ENCODE measurements at places on chromosomes 13 and 19. TPM values are rescaled to one million over a fixed set of nuclear protein-coding genes. Genes with fewer than 3 reads are reported as not detected.

FAM187B gene
- 0.21 TPM for total RNA-seq

CATSPERD gene
- not detected for total RNA-seq

CGB2 gene
- total RNA-seq: not detected

HSPB6 gene
- total RNA-seq: not detected

ELSPBP1 gene
- total RNA-seq: not detected

SLC1A6 gene
- 0.10 TPM for total RNA-seq

ZNF253 gene
- total RNA-seq: 6.6 TPM

NLRP7 gene
- 0.10 TPM for total RNA-seq

FCER2 gene
- 25.4 TPM for total RNA-seq

PSG6 gene
- total RNA-seq: not detected

PGLYRP1 gene
- not detected for total RNA-seq

BLOC1S3 gene
- 7.3 TPM for total RNA-seq

POMP gene
- 41.2 TPM for total RNA-seq

CEACAM1 gene
- 1.9 TPM for total RNA-seq

ZNF446 gene
- 5.5 TPM for total RNA-seq

PCSK4 gene
- 1.2 TPM for total RNA-seq

ZNF606 gene
- total RNA-seq: 8.2 TPM

MIR17HG gene
- 20.3 TPM for total RNA-seq

ZNF556 gene
- not detected for total RNA-seq

WDR83 gene
- 3.4 TPM for total RNA-seq

OVOL3 gene
- not detected for total RNA-seq

IGSF23 gene
- not detected for total RNA-seq

Data from mononuclear cell (primary cell).